ENCODE measurements at places on chromosomes 2 and 18. TPM values are rescaled to one million over a fixed set of nuclear protein-coding genes. Genes with fewer than 3 reads are reported as not detected.

GRCh38 chr2:143195511-143195910 lies 66.3 kb downstream of the ARHGAP15 start:
- no peak for DNase-seq

Gene BZW1
- polyA plus RNA-seq: 23.2 TPM

GRCh38 chr2:19532547-19533196 lies 174.2 kb upstream of the OSR1 start:
- DNase-seq: no peak

DNA sequence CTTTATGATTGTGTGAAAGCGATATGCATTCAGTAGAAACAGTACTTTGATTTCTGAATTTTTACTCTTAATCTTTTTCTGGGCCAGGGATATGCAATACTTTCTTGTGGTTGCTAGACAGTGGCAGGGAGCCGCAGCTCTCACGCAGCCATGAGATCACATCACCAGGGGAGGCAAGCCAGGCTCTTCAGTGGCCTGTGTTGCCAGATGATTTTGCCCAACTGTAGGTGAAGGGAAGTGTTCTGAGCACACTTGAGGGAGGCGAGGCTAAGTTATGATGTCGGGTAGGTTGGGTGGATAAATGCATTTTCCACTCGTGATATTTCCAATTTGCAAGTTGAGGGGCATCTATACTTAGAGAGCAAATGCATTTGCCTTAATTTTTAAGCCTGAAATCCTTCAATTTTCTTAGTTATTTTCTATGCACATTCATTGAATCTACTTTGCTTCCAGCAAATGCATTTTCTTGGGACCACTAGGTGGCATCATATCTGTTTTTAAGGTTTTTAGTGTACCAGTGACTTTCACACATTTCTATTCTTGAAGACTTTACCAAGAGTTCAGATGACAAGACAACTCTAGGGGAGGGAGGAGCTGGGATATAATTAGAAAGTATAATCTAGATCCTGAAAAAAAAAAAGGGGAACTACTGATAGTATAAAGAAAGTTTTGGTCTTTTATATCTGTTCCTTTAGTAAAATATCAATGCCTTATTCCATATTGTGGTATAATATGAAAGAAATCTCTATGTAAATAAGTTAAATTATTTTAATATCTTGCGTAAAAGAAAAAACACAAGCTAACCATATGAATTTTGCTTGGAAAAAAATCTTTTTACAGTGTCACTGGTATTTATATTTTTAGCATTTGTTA lies 643.3 kb downstream of the SOCS6 start:
- no peak for DNase-seq

GRCh38 chr18:56803051-56803450 lies 151.9 kb downstream of the WDR7 start:
- no peak for DNase-seq

GRCh38 chr2:150207979-150208378 lies 279.5 kb downstream of the RND3 start:
- DNase-seq: no peak

GRCh38 chr18:9239720-9240119 lies 94.9 kb upstream of the TWSG1 start:
- DNase-seq: no peak

- no peak for DNase-seq
These were observed 100.3 kb upstream of the TMEM200C start for GRCh38 chr18:5995626-5996025.

- no peak for DNase-seq
These were observed 838.1 kb upstream of the ACVR2A start for GRCh38 chr2:147006736-147007141.

DNA sequence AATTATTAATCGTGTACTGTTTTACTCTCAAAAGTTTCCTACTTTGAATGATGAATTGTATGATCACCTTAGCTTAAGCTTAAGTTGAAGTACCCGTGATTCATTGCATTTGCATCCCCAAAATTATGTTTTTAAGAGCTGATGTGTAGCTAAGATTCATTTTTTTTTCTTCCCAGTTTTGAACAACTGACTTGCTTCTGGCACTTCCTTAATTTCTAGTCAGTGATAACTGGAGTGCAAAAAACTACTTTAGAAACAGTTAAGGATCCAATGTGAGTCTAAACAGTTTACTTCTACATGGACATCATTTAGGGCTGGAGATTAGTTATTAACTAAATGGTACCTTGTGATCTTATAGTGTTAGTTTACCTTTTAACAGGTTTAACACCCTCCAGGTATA lies 124.0 kb upstream of the CAVIN2 start:
- DNase-seq: no peak

DNA sequence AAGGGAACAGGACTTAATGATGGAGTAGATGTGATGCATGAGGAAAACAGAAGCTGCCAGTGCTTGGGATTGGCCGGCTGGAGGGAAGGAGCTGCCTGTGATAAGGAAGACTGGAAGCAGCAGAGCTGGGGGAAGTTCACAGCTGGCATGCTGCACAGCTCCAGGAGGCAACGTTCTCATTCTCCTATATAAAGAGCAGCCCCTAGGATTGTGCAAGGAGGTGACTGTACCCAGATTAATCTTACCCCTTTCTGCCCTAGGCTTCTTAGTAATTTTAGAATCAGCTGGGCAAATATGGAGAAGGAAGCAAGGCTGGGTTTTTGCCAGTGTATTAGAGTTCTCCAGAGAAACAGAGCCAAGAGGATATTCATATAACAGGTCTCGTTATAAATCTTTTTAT lies 155.8 kb downstream of the ALPK2 start:
- DNase-seq: no peak

DNA sequence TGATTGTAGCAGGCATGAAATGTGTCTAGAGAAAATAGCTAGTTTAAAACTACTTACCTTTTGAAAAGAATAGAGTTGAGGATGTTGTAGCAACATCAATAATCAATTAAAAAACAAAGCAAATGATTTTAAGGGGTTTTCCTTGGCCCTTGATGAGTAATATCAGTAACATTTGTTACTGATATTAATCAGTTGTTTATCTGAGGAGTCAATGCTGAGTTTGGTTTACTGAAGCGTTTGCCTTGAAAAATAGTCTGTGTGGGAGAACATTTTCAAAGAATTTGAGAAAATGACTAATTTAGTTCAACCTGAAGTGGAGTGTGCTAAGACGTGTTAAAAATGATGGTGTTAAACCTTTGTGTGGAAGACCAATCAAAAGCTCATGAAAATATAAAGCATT lies 9.3 kb downstream of the PTH2R start:
- DNase-seq: no peak

DNA sequence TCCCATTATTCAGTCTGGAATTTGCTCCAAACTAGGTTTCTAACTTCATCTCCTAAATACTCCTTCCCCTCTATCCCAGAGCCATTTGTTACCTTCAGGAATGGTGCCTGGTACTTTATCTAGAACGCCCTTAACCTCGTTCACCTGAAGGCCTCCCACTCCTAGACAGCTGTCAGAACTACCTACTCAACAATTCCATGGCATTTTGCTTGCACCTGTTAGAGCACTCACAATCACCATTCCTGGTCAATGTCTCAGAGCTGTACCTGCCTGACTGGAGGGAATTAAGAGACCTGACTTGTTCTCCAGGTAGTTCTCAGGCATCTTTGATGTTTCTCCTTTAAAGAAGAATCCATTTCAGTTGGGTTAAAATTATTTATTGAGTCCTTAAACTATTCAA lies 88.9 kb downstream of the GAREM1 start:
- no peak for DNase-seq
